Motor neuron (in vitro differentiated cells): ENCODE measurements at places on chromosomes 16 and 17. TPM values are rescaled to one million over a fixed set of nuclear protein-coding genes. Genes with fewer than 3 reads are reported as not detected.

DNA sequence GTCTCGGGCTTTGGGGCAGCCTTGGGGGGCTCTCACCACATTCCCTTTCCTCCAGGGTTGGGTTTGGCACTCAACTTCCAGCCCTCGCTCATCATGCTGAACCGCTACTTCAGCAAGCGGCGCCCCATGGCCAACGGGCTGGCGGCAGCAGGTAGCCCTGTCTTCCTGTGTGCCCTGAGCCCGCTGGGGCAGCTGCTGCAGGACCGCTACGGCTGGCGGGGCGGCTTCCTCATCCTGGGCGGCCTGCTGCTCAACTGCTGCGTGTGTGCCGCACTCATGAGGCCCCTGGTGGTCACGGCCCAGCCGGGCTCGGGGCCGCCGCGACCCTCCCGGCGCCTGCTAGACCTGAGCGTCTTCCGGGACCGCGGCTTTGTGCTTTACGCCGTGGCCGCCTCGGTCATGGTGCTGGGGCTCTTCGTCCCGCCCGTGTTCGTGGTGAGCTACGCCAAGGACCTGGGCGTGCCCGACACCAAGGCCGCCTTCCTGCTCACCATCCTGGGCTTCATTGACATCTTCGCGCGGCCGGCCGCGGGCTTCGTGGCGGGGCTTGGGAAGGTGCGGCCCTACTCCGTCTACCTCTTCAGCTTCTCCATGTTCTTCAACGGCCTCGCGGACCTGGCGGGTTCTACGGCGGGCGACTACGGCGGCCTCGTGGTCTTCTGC is 8.4 kb downstream of the SLC16A3 start:
- ATAC-seq: no peak

GRCh38 chr17:7587420-7588151 is 2.3 kb downstream of the SOX15 start:
- peak; percentile 5 for ATAC-seq

GRCh38 chr16:30805370-30806169 is 18.6 kb upstream of the ZNF629 start:
- peak; percentile 95 for ATAC-seq

DNA sequence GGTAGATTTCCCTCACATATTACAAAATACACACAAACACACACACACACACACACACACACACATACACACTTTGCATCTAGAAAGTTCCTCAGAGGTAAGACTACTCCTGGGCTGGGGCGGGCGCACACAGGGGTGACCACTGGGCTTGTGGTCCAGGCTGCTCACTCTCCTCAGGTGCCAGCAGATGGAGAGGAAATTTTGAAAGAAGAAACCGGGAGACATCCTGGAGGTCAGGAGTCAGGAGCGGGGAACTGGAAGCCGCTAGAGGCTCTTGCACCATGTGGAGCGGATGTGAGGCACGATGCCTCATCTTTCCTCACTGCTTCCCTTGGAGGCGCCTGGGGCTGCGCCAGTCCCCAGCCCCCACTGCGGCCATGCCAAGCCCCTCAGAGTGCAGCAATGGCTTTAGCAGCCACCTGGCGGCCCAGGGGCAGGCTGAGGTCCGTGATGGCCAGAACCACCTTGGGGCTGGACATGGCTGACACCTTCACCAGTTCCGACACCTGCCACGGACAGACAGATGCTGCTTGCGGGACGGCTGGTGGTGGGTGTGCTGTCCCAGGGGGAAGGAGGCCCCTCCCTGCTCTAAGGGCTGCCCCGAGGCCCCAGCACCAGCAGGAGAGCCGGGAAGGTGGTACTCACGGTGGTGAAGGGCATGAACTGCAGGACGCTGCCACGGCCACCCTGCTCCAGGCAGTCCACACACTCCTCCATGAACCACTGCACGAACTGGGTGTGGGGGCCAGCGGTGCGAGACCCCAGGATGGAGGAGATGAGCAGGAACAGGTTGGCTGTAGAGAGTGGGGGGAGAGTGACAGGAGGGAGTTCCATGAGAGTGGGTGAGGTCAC is 4.1 kb downstream of the CSF3 start:
- ATAC-seq: no peak

TEKT5 gene
- not detected in 2 replicates for total RNA-seq

- no peak for ATAC-seq
Observed at GRCh38 chr17:80035687-80035936, at the start of gene TBC1D16. Gene TBC1D16 (minus strand): TSS chr17:80035872. CDS start chr17:80013547, 22,325 bp downstream.

GRCh38 chr16:10868596-10869469 is 8.2 kb upstream of the CIITA start:
- no peak for ATAC-seq

- ATAC-seq: no peak
Observed at GRCh38 chr17:27808628-27809027, 8.3 kb upstream of the NOS2 start.

CDH13 gene
- total RNA-seq: 0.42 TPM in 1 of 2 replicates, not detected in the other

SLFN12 gene
- 0.46 and 0.47 TPM in 2 replicates for total RNA-seq

SULT1A1 gene
- 0.16 and 0.38 TPM in 2 replicates for total RNA-seq

DNA sequence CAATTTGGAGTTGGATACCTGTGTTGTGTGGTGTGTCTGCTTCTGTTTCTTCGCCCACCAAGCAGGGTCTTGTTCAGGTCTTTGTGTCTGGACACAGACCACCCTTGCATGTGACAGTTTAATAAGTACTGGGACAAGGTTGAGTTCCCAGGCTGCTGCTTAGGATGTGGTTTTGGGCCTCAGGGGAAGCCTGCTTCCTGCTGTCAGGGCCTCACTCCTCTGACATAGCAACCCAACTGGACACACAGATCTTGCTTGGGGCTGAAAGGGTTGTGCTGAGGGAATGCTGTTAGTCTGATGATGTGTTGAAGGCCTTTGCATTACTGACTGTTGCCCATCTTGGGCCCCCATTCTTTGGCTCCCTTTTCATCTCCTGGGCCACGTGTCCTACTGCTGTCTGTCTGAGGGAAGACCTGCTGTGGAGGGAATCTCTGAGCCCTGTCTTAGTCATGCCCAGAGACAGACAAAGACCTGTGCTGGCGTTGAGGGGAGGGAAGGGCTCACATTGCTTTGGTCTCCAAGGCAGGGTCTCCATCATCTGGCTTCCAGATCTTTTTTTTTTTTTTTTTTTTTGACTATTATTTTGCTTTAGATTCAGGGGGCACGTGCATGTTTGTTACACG is 4.7 kb upstream of the TGFB1I1 start:
- no peak for ATAC-seq

- ATAC-seq: peak; percentile 64
Observed at GRCh38 chr16:70438585-70438968, 323 bp downstream of the ST3GAL2 start.

DNA sequence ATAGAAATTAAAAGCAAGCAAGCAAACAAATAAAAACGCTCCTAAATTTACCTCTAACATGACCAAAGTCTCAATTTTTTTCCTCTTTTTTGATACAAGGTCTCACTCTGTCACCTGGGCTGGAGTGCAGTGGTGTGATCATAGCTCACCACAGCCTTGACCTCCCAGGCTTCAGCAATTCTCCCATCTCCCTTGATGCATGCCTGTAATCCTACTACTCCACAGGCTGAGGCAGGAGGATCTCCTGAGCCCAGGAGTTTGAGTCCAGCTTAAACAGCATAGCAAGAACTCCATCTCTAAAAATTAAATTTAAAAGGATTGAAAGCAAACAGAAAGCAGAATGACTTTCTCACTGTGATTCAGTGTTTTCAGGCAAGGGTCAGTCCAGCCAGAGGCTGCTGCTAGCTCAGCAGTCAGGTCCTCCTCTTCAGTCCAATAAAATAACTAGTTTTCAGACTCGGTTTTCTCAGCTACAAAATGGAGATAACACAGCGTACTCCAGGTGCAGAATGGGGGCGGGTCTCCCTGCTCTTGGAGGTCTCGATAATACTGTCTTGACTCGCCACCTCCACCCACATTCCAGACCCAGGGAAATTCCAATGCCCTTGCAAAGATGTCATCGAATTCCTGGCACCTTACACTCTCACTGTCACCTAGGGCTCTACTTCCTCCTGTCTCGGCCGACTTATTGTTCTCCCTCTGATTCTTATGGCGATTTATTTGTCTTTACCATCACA is 20.7 kb upstream of the MRTFB start:
- ATAC-seq: no peak

SCGB1C2 gene
- not detected in 2 replicates for total RNA-seq

- no peak for ATAC-seq
Observed at GRCh38 chr17:35423761-35424160, 8.5 kb downstream of the SLFN12 start.

- peak; percentile 73 for ATAC-seq
Observed at GRCh38 chr16:80175011-80175410, 365.8 kb upstream of the DYNLRB2 start.

DNA sequence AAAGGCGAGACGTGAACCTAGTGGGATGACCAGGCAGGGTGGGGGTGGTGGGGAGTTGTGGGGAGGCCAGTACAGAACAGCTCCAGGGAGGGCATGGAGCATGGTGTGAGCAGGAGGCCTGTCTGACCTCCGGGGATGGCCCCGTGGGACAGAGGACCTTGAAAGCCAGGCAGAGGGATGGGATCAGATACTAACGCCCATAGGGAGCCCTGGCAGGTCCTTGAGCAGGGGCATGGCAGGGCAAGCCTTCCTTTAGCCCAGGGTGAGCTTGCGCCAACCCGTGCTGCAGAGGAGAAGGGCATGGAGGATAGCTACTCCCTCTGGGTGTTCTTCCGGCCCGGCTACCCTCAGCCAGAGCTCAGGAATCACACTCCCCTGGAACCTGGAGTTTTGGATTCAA is 35.3 kb downstream of the TMEM235 start:
- no peak for ATAC-seq

DNA sequence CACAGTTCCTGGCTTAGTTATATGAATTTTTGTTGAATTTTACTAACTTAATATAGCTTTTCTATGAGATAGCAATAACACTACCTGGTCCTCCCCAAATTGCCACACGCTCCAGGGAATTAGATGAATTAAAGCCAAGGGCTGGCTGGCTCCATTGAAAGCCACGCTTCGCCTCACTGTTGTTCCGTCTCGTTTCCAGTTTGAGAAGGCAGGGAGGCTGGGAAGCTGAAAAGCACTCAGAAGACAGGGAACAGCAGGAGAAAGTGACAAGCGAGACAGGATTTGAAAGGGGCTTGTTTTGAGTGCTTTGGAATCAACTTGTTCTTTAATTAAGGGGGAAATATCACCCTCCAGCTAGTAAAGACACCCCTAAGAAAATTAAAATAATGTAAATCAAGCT is 425.3 kb downstream of the CA10 start:
- ATAC-seq: no peak

TMC8 gene
- 0.58 and 3.9 TPM in 2 replicates for total RNA-seq

SPEM2 gene
- total RNA-seq: 0.19 TPM in 1 of 2 replicates, not detected in the other

DNA sequence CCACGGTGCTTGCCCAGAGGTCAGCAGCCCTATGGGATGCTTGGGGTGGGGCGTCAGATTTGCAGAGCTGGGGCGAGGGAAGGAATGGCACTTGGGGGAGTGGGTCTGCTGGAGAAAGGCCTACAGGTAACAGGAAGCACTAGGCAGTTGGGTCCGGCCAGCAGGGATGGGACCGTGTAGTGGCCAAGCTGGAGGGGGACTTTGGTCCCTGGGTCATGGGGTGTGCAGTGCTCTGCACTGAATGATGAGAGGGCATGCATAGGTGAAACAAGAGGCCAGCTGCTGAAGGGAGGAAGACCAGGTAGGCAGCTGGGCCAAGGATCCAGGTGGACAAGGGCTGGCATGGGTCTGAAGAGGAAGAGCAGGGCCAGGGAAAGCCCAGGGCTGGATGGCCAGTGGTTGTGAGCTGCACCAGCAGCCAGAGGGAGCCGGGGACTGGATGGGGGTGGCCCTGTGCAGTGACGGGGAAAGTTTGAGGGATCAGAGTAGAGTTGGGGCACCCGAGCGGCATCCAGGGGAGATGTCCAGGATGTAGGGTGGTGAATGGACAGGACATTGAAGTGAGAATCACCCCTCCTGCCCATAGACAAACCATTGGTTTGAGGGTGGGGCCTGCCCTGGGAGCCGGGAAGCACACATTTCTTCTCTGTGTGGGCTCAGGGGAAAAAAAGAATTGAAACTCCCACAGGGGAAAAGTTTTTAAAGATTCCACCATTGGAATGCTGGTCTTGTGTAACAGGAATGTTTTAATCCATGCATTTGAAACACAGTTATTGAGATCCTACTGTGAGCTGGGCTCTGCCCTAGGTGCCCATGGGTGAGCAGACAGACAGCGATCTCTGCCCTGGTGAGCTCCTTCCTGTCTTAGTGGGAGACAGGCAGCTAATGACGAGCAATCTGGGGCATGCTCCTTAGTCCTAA is 25.1 kb downstream of the RAI1 start:
- no peak for ATAC-seq

DNA sequence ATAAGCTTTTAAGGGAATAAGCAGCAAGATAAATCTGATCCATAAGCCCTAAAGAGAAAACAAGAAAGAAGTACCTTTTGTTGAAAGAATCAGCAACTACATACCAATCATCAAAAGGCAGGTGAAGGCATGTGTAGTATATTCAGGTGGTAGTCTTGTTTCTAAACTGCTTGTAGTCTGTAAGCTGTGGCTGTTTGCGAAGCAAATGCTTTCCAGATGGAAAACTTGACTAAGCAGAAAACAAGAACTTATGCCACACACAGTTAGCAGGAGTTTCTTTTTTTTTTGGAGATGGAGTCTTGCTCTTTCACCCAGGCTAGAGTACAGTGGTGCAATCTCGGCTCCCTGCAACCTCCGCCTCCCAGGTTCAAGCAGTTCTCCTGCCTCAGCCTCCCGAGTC is 5.7 kb downstream of the CBX1 start:
- no peak for ATAC-seq

- ATAC-seq: no peak
Observed at GRCh38 chr17:17749025-17749772, 67.9 kb downstream of the RAI1 start.

CDH1 gene
- 0.28 TPM in 1 of 2 replicates, not detected in the other for total RNA-seq

- ATAC-seq: no peak
Observed at GRCh38 chr16:56450275-56450985, 702 bp downstream of the NUDT21 start.
